ENCODE measurements at places on chromosomes 7 and 10.

- no peak for DNase-seq
Measured at GRCh38 chr10:1037098-1037497, 11.4 kb upstream of the IDI2 start.

DNA sequence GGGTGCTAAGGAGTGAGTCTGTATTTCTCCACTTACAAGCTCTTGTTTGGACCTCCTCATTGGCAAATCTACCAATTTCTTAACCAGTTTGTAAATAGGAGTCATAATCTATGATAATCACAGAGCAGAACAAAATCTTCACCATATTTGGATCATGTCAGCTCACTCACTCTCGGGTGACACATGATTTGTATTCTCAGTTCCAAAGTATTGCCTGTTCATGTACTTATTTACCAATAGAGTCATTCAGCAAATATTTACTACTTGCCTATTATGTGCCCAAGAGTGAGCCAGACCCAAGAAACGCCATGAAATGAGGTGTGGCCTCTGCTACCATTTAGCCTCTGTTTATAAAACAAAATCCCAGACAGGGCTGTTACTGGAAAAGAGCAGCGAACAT lies 114.8 kb downstream of the TSPAN12 start:
- DNase-seq = no peak

DNA sequence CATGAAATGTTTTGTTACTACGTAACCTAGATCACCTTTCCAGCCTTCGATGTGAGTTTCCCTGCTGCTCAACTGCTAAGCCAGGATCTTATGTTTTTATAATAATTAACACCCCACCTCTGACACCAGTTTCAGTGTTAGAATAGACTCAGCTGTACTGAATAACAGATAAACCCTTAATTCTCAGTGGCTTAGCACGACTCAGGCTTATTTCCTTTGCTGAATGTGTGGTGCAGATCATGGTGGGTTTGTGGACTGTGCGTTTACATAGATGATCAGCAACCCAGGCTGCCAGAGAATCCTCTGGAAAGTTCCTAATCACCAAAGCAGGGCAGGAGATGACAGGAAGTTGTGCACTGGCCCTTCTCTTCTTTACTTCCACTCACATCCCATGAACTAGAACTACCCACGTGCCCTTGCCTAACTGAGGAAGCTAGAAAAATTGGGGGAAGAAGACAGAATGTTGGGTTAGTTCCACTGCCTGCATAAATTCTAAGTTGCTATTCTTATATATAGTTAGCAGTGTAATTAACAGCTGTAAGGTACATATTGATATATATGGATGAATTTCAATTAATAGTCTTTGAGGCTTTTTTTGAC lies 111.8 kb downstream of the MAPK8 start:
- no peak for DNase-seq

DNA sequence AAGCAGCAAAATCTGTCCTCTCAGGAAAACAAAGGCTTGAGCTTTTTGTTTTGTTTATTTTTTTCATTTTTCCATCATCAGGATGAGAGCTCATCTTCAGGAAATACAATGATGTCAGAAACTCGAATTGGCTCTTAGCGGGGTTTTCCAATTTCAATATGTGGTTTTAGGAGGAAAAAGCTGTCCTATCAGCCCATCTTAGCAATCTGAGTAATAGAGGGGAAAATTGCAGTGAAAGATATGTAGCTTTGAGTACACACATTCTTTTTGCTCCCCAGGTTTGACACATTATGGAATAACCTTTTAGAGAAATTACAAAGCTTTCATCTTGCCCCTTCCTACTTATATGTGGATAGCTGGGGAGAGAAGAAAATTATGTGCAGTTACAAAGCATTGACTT lies 113.6 kb upstream of the MYO3A start:
- DNase-seq = no peak

DNA sequence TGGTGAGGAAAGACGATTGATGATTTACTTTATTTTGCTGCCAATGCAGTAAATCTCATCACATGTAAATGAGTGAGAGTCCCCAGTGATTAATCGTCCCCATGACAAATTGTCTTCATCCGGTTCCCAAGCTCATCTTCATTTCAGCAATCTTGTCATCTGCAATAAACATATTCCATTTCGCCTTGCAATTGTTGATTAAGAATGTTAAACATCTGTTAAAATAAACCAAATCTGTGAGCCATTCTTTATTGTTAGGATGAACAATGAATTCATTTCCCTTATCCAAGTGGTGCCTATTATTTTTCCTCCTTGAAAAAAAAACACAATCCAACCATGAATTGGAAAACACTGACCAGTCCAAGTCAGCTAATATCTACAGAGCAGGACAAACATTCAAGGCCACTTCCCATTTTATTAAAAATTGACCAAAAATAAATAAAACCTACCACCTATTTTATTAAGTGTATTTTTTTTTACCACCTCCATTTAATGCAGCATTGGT lies 36.5 kb downstream of the NPS start:
- no peak for DNase-seq

- no peak for DNase-seq
Measured at GRCh38 chr7:147012666-147013065, 896.1 kb downstream of the CNTNAP2 start.

GRCh38 chr7:17274551-17275245 lies 23.8 kb upstream of the AHR start:
- DNase-seq = no peak

DNA sequence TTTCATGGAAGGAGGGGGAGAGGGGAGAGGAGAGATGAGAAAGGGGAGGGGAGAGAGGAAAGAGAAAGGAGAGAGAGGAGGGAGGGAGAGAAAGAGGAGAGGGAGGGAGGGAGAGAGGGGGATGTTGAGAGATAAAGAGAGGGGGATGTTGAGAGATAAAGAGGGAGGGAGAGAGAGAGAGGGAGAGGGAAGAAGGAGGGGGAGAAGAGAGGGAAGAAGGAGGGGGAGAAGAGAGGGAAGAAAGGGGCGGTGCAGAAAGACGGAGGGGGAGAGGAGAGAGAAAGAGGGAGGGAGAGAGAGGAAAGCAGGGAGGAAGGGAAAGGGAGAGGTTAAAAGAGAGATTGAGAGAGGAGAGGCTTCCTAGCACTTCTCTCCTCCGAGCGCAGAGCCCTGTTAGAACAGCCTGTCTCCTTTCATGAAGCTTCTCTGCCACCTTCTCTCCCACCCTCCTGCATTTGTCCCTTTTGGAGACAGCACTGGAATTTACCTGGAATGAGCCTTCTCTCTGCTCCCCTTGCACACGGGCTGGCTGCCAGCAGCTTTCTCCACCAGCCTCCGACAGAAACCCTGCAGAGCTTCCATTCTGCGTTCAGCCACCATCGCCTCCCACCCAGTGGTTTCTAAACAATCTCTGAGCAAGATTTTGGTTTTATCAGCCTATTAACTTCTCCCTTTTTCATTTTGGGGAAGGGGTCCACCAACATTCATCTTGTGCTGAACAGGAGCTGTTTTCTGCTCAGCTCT lies 74.0 kb upstream of the CARD11 start:
- DNase-seq = no peak

DNA sequence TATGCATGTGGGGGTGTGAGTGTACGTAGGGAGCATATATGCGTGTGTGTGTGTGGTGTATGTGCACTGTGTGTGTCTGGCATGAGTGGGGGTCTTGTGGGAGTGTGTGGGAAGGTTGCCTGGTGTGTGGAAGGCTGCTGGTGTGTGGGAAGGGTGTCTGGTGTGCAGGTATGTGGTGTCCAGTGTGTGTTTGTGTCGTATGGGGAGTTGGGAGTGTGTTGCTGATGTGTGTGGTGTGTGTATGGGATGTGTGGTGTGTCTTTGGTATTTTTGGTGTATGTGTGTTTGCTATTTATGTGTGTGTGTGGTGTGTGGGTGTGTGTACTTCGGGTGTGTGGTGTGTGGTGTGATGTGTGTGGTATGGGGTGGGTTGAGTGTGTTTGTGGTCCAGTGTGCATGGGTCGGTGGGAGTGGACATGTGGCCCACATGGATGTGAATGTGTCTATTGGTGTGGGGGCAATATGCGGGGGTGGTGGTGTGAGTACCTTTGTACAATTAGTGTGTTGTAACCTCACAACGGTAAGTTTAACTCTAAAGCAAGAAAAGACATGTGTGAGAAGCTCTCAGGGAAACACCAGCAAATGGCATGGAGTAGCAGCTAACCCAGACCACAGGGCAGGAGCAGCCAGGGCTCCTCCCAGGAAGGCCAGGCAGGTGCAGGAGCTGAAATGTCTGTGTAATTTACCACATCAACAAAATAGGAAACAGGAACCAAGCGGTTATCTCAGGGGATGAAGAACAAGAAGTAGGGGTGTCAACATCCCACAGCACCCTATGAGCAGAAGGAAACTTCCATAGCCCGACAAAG lies 11.9 kb downstream of the ANTXRL start:
- DNase-seq = no peak

- no peak for DNase-seq
Measured at GRCh38 chr7:127419196-127419595, 26.7 kb upstream of the ZNF800 start.

DNA sequence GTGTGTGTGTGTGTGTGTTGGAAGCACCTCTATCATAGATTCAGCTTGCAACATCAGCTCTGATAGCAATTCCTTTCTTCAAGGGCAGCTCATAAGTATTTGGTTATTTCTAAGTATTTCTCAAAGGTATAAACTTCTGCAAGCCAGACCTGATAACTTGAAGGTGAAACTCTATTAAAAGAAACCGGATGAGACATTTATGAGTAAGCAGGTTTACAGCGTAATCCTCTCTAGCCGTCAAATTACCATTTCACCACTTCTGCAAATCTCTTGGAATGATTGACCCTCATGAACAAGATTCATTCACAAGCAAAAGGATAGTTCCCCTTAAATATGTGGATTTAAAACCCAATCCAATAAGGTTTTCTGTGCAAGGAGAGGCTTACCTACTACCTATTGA lies 23.1 kb downstream of the PDE1C start:
- no peak for DNase-seq

DNA sequence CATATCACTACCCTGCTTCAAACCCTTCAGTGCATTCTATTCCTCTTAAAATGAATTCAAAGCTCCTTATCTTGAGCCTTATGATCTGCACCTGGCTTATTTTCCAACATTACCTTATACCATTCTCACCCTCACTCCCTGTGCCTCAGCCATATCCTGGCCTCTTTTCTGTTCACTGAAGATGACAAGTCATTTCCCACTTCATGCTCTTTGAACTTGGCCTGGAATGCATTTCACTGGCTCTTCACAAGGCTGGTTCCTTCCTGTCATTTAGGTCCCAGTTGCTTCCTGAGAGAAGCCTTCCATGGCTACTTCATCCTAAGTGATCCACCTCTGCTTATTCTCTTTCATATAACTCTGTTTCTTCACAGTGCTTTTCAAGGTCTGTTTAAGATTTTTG lies 3.2 kb upstream of the LIPF start:
- DNase-seq = no peak
